CD4-positive, alpha-beta memory T cell (primary cell): ENCODE measurements at places on chromosomes 1 and 21. TPM values are rescaled to one million over a fixed set of nuclear protein-coding genes. Genes with fewer than 3 reads are reported as not detected.

DNA sequence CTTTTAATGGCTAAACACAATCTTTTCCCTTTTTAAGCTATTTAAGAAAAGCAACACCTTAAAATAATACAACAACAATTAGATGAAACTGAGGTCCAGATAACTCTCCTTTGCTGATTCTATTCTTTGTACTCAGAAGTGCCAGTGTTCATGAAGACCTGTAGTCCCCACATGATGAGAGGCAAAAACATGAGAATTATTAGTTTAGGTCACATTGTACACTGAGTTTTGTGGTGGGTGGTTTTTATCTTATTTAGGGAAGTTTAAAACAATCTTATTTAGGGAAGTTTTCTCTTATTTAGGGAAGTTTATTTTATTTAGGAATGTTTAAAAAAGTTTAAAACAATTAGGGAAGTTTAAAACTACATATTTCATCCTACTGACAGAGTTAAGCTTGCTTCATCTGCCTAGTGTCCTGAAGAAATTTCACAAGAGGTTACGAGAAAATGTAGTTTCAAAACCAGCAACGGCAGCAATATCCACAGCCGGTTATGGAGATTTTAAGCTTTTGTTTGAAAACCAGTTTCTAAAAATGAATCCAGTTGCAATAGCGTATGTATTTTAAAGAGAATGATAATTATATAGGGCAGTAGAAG lies 7.8 kb upstream of the OR14I1 start:
- H3K36me3 ChIP-seq: no peaks in the 10 kb centered on the region
- DNase-seq: no peak
- H3K4me3 ChIP-seq: no peak overlapping the region
- no peaks in the 10 kb centered on the region for H3K27me3 ChIP-seq
- H3K4me1 ChIP-seq: no peaks in the 10 kb centered on the region

GRCh38 chr1:240152611-240153297 lies 61.1 kb downstream of the FMN2 start:
- H3K27me3 ChIP-seq: no peaks in the 10 kb centered on the region
- no peak overlapping the region for H3K4me3 ChIP-seq
- no peaks in the 10 kb centered on the region for H3K4me1 ChIP-seq
- H3K36me3 ChIP-seq: no peaks in the 10 kb centered on the region
- DNase-seq: no peak

DNA sequence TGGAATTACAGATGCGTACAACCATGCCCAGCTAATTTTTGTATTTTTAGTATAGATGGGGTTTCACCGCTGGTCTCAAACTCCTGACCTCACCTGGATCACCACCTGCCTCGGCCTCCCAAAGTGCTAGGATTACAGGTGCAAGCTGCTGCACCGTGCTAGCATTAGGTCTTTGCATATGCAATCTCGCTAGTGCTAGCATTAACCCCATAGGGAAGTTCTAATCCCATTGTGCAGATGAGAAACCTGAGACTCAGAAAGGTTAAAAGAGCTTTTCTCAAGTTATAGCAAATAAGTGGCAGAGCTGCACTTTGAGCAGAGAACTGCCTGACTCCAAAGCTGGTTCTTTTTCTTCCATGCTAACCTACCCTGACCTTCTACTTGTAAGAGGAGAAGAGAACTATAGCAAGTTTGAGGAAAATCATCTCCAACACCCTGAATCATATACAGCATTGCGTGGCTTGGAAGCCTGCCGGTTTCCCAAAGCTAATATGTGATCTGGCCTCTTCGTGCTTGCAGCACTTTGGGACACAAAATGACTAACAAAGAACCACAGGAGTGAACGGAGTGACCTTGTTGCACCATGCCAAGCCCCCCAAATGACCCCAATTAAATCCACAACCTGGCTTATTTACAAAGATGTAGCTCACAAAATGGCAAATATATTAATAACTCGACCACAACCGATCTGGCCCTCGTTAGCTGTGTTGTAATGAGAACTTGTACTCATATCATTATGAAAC lies 185.1 kb downstream of the TM2D1 start:
- no peaks in the 10 kb centered on the region for H3K4me1 ChIP-seq
- H3K27me3 ChIP-seq: no peaks in the 10 kb centered on the region
- DNase-seq: no peak
- H3K4me3 ChIP-seq: no peak overlapping the region

DNA sequence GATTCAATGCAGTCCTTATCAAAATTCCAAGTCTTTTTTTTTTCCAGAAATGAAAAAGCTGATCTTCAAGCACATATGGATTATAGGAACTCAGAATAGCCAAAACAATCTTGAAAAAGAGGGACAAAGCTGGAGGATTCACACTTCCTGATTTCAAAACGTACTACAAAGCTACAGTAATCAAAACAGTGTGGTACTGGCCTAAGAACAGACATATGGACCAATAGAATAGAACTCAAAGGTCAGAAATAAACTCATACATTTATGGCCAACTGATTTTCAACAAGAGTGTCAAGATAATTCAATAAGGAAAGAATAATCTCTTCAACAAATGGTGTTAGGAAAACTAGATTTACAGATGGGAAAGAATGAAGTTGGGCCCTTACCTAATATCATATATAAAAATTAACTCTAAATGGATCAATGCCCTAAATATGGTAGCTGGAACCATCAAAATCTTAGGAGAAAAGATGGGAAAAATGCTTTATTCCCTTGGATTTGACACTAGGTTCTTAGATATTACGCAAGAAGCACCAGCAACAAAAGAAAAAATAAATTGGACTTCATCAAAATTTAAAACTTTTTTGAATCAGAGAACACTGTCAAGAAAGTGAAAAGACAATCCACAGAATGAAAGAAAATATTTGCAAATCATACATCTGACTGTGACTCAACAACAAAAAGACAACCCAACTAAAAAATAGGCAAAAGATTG lies 4.0 kb upstream of the KRTAP10-12 start:
- DNase-seq: no peak
- H3K27me3 ChIP-seq: peaks cover 2% of the 10 kb centered on the region
- no peak overlapping the region for H3K4me3 ChIP-seq
- no peaks in the 10 kb centered on the region for H3K4me1 ChIP-seq
- no peaks in the 10 kb centered on the region for H3K36me3 ChIP-seq

GRCh38 chr1:117681093-117681900 lies 75.4 kb downstream of the TENT5C start:
- H3K27ac ChIP-seq: no peak overlapping the region
- no peaks in the 10 kb centered on the region for H3K4me1 ChIP-seq
- no peaks in the 10 kb centered on the region for H3K36me3 ChIP-seq
- no peaks in the 10 kb centered on the region for H3K27me3 ChIP-seq

DNA sequence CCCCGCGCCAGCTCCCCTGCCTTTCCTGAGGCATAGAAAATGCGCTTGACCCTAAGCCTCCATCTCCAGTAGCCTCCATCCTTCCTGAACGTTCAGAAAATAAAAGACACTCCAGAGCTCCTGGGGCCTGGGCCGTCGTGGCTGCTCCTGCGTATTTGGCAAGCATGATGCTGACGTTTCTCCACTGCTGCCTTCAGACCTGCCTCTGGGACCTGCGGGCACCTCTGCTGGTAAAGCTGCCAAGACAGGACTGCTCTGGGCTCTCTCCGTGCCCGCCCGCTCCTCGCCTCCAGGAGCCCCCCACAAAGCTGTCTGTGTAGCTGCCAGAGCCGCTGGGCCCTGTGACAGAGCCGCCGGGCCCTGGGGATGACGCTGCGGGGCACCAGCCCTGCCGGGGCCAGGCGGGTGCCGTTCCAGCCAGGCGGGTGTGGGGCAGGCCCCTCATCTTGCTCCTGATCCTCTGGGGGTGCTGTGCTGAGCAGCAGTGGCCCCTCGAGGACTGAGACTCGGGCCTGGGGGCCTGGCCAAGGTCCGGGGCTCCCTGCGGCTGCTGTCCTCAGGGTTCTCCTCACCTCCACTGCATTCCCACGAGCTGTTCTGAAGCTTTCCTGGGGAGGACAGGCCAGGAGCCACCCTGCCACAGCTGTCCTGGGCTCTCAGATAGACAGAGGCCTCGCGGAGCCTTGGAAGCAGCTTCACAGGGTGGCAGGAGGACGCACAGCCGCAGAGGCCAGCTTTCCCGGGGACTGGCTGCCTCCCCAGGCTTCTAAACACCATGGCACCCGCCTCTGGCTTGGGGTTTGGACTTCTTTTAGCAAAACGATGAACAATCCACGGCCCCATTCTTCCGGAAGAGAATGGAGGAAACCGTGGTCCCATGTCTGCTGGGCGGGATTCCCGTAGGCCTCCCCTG lies 48.1 kb downstream of the MORN1 start:
- H3K27ac ChIP-seq: no peak overlapping the region
- H3K4me3 ChIP-seq: no peak overlapping the region

DNA sequence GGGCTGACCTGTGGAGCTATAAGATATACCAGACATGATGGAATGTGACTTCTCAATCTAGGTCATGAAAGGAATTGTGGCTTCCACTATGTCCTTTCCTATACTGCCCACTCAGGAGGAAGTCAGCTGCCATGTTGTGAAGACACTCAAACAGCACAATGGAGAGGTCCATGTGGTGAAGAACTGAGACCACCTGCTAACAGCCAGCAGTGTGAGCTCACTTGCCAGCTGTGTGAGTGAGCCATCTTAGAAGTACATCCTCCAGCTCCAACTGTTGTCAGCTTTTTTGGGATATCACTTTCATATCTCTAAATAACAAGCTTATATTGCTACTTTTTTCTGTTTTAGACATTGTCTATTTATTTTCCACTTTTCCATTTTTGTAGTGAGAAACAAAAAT lies 29.7 kb downstream of the OLFML3 start:
- H3K4me1 ChIP-seq: no peaks in the 10 kb centered on the region
- H3K27ac ChIP-seq: no peak overlapping the region
- H3K27me3 ChIP-seq: no peaks in the 10 kb centered on the region
- no peak overlapping the region for H3K4me3 ChIP-seq
- no peak for DNase-seq

DNA sequence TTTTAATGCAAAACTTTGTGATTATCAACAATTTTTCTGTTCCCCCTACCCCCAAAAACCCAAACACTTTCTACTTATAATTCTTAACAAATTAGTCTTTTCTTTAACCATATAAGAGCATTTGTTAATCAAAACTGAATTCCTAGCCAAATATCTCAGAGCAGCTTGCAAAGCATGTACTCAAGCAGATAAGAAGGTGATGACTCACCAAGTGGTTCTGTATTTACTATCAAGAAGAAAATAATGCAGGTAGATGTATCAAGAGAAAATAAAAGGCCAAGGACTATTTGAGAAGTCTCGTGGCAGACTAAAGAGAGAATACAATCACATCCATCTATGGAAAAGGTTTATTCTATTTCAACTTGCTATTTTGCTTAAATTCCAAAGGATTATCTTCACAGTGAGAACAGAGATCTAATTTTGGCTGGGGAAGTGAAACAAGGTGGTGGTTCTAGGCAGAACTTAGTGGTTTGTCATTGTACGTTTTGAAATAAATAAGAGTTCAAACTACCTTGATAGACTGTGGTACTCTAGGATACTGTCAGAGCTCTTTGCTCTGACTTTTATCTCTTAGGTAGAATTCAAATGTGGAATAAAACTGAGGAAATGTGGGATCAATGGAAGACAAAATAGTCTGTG lies 94.7 kb upstream of the NRIP1 start:
- no peak for DNase-seq
- no peaks in the 10 kb centered on the region for H3K36me3 ChIP-seq
- H3K4me1 ChIP-seq: no peaks in the 10 kb centered on the region
- H3K4me3 ChIP-seq: no peak overlapping the region

DNA sequence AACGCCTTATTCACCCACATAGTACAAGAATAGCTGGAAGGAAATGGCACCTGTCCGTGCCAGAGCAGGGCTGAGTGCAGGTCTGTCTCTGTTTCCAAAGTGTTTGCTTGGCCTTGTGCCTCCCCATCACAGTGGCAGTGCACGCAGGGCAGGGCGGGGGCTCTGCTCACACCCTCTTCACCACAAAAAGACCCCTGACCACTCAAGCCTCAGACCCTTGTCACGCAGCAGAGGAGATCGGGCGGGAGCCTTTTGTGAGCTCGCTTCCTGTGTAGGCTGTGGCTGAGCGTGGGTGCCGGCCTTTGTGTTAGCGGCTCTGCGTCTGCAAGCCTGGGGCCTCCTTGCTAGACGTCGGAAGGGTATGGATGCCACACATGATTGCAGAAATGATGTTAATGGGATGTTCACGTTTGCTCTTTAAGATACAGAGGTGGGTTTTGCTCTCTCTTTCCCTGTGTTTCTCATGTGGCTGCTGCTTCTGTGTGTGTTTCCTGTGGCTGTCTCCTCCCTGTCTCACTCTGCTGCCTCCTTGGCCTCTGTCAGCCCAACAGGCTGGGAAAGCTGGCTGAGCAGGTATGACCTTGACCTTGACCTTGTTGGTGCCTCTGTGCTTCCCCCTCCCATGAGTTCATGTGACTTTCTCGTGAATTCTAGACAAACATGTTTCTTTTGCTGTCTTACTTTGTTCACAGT lies 45.4 kb downstream of the S100B start:
- H3K4me1 ChIP-seq: peaks cover 50% of the 10 kb centered on the region
- no peaks in the 10 kb centered on the region for H3K27me3 ChIP-seq
- DNase-seq: peak; percentile 66

DNA sequence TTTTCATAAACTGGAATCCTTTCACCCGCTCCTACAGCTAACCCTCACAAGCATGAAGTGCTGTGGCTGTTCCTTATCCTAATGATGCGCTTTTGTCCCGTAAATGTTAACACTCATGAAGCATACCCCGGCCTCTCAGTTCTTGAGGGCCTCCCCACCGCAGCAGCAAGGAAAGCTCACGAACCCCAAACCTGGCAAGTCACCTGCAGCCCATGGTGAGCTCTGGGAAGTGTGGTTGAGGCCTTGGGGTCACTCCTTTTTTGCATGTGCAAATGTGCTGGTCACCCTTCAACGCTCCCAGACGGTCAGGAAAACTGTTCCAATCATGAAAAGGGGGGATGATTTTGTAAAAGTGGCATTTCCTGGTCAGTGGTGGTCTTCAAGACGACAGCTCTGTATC lies 124.6 kb downstream of the PRDM2 start:
- H3K4me1 ChIP-seq: no peaks in the 10 kb centered on the region
- H3K27me3 ChIP-seq: no peaks in the 10 kb centered on the region
- H3K36me3 ChIP-seq: no peaks in the 10 kb centered on the region
- DNase-seq: no peak
- H3K27ac ChIP-seq: no peak overlapping the region

DNA sequence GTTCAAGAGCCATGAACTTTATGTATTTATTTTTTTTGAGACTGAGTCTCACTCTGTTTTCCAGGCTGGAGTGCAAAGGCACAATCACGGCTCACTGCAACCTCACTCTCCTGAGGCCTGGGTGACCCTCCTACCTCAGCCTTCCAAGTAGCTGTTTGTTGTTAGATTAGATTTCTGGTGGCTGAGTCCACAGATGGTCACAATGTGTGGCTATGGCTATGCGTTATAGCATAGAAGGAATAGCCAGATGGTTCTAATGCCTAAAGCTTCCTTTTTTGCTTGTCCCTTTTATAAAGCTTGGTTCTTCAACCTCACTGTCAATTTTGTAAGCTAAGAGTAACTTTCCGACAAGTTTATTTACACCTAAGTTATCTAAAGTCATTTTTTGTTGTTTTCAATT lies 62.3 kb upstream of the FMN2 start:
- H3K4me3 ChIP-seq: no peak overlapping the region
- H3K36me3 ChIP-seq: no peaks in the 10 kb centered on the region
- H3K4me1 ChIP-seq: no peaks in the 10 kb centered on the region
- H3K27ac ChIP-seq: no peak overlapping the region

Gene GABRD
- not detected for total RNA-seq

Gene MLLT11
- total RNA-seq: 4.9 TPM

Gene TIE1
- not detected for total RNA-seq
